ENCODE measurements at places on chromosomes 11 and 22.

DNA sequence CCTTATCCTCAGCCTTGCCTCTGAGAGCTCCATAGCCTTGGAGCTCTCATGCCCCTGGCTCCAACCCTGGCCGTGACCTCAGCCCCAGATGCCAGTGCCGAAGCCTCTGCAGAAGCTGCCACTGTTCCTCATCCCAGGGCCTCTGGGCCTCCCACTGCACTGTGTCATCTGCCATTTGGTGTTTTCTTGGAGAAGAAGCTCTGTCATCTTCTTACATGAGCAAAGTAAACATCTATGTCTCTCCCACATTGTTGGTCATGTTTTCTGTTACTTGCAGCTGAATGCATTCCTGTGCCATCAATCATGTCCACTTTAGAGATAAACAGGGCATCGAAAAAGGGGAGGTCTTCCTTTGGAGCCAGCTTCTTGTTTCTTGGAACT lies 45.0 kb upstream of the FTH1 start:
- peak; percentile 24 for DNase-seq

GRCh38 chr11:21110415-21110814 lies 441.0 kb downstream of the NELL1 start:
- DNase-seq: no peak

- no peak for DNase-seq
These were observed 47.7 kb downstream of the DKK3 start for GRCh38 chr11:11960687-11961086.

DNA sequence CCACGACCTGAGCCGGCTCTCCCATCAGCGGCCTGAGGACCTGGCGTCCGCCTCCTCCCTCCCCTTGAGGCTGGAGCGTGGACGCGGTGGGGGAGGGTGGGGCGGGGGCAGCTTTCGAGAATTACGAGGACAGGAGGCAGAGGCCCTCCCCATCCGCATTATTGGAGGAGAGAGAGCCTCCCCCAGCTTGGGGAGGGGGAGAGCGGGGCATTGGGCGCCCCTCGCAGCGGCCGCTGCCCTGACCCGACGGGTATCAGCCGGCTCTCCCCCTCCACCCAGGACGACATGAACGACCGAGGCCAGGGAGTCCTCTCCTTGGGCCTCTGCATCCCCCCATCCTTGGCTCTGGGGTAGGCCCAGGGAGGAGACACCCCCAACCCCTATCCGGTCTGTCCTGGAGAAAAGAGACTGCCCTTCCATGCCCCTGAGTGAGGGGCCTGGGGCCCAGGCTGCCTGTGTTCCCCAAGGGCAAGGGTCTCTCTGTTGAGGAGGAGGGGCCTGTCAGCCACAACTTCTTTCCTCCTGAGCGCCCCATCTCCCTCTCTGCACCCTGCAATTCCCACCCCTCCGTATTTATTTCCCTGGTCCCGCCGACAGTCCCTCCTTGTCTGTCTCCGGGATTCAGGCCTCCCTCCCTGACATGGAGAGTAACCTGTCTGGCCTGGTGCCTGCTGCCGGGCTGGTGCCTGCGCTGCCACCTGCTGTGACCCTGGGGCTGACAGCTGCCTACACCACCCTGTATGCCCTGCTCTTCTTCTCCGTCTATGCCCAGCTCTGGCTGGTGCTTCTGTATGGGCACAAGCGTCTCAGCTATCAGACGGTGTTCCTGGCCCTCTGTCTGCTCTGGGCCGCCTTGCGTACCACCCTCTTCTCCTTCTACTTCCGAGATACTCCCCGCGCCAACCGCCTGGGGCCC lies 495 bp downstream of the GPR137 start:
- no peak for DNase-seq

- no peak for DNase-seq
These were observed 1.7 kb upstream of the TSSC4 start for GRCh38 chr11:2398664-2399355.

DNA sequence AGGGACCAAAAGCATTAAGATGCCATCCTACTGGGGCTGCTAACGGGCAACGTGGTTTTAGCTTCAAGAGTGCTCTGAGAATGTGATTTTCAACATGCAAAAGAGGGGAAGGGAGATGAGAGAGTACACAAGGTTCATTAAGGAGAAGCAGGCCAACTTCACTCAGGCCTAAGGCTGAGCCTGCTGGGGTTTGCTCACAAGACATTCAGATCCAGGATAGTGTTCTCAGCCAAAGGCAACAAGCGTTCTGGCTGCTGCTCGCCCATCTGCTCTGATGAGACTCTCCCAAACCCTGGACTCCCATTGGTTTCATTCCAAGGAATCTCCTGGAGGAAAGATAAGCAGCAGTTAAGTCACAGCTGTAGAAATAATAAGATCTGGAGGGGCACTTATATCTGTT lies 23.6 kb upstream of the UPB1 start:
- DNase-seq: no peak

DNA sequence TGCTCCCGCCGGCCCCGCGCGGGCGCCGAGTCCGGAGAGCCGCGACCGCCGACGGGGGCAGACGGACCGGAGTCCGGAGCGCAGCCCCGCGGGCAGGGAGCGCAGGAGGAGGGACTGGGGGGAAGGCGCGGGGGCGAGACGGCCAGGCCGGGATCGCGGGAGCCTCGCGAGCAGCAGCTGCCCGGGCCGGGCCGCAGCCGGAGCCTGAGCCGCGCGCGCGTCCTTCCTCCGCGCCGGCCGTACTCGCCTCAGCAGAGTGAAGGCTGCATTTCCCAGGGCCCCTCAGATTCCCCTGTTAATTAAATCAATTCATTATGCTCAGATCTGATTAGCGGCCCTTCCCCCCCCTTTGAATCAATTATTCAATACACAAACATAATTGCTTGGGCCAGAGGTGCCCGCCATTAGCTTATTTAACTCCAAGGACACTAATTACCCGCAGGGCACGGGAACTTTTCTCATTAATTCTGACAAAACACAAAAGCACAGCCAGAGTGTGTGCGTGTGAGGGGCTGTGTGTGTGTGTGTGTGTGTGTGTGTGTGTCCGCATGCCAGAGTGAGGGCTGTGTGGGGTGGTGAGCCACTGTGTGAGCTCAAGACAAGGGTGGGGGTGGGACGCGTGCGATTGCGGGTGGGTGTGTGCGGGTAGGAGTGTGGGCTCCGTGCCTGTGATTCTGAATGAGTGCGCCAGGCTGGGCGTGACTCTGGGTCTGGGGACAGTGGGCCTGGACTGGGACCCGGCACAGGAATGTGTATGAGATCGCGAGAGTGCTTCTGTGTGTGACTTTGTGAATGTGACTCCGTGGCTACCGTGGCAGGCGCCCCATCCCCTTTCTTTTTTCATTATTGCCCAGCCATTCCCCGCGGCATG lies 5.1 kb upstream of the LMO1 start:
- DNase-seq: no peak

- DNase-seq: no peak
These were observed 15.0 kb downstream of the TUB start for GRCh38 chr11:8095806-8096522.

- no peak for DNase-seq
These were observed 524.0 kb upstream of the LRRC4C start for GRCh38 chr11:41983475-41983874.

DNA sequence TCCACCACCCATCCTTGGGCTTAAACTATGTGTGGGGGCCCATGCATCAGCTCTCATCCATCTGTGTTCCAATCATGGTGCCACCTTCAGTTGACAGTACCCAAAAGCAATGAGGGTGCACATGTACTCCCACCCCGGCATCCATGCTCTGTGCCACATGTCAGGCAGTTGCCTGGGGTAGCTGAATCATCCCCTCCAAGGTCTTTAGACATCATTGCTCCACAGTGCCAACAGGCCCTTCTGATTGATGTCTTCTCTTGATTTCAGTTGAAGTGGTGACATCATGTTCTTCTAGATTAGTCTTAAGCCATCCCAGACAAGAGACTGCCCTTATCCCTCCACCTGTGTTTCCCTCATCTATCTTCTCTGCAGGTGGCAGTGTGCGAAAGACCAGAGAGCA lies 42.5 kb downstream of the TMPRSS5 start:
- DNase-seq: no peak

GRCh38 chr11:132770829-132771530 lies 761.3 kb downstream of the OPCML start:
- no peak for DNase-seq

DNA sequence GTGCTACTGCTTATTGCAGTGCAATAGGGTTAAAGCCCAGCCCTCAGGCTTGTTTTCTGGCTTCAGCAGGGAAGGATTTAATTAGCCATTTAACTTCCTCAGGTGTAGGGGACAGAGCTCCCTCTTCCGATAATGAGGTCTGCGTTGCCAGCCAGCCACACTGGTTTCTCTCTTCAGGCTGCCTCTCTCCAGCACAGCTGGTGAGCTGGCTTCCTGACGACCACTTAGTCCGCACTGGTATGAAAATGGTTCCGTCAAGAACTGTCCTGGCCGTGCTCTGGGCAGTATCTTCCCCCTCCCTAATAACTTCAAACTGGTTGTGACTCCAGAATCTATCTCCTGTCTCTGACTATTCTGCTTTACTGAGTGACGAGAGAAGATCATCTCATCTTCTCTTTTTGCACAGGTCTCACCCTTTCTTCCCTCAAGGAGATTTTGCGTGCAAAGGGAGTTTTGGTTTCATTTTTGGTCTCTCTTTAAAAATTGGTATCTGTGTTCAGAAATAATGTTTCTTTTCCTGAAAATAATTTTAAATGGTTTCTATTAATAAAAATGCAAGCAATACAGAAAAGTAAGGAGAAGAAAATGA lies 49.2 kb downstream of the CNTN5 start:
- no peak for DNase-seq

DNA sequence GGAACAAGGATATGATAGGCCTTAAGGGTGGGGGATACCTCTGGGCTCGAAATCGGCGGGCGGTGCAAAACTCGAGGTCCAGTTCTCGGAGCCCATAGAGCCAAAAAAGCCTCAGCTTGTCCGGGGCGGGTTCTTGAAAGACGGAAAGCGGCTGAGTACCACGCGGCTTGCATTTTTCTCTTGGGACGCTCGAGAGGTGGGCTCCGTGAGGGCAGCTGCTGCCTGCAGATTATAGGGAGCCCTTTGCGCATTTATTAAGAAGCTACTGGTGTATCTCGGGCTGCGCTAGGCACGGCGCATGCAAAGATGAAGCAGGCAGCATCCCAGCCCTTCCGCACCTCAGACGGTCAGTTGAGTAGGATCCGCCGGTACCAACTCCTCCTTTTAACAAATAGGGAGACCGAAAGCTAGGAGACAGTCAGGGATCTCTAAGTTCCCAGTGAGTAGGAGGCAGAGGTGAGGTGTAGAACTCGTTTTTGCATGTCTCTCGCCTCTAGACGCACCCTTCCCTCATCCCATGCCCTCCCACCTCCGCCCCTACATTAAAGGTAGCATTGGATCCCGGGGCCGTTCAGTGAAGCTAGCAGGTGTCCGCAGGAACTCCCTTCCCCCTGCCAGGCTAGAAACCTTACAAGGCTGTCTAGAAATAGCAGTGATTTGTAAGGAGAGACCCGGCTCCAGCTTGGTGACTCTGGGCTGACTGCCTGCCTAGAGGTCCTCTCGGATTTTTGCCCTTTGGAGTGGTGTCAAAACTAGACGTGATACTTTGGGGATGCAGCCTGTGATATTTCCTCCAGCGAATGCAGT lies 768 bp downstream of the LDHA start:
- DNase-seq: no peak

DNA sequence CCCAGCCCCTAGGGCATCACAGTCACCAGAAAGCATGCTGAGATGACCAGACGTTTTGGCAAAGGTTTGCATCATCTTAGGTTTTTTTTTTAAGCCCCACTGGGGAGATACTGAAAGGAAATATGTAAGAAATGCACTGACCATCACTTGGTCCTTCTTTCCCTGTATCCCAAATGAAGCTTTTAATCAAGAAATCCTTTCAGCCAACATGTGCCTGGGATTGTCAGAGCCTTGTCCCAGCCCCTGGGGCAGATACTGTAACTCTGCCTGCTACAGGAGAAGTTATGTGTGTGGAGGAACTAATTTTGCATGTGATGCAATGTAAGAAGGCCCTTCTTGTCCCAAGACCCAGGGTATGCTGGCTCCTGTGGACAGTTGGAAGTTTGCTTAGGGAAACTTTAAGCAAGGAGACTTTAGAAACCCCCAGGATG lies 65.6 kb downstream of the PPFIBP2 start:
- peak; percentile 54 for DNase-seq

- no peak for DNase-seq
These were observed 8.1 kb downstream of the RELA start for GRCh38 chr11:65654375-65655349.

DNA sequence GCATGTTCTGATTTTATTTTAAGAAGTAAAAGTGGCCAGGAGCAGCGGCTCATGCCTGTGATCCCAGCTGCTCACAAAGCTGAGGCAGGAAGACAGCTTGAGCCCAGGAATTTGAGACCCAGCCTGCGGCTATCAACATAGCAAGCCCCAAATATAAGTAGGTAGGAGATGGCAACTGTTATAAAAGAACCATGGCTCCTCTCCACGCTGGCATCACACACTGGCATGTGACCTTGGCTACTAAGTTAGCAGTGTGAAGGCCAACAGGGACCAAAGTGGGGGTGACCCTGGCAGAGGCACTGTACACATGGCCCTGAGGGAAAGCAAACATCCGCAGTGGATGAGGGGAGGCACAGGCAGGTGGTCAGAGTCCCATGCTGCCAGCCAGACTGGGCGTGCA lies 33.0 kb downstream of the TPST2 start:
- no peak for DNase-seq

DNA sequence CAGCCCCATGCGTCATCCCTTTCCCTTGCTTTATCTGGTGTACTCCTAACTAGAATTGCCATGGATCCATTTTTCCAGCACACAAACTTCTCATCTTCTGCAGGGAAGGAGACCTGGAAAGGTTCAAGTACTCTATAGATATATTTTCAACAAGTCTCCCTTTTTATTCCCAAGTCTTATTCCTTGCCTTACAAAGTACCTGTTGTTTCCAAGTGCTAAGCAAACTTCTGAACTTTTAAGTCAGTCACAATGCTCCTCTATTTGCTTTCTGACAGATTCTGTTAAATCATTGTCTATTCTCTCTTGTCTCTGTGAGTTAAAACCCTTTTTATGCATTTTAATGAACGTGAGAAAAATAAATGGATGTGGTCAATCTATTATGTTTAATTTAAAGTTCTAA lies 20.4 kb downstream of the CCDC73 start:
- no peak for DNase-seq

DNA sequence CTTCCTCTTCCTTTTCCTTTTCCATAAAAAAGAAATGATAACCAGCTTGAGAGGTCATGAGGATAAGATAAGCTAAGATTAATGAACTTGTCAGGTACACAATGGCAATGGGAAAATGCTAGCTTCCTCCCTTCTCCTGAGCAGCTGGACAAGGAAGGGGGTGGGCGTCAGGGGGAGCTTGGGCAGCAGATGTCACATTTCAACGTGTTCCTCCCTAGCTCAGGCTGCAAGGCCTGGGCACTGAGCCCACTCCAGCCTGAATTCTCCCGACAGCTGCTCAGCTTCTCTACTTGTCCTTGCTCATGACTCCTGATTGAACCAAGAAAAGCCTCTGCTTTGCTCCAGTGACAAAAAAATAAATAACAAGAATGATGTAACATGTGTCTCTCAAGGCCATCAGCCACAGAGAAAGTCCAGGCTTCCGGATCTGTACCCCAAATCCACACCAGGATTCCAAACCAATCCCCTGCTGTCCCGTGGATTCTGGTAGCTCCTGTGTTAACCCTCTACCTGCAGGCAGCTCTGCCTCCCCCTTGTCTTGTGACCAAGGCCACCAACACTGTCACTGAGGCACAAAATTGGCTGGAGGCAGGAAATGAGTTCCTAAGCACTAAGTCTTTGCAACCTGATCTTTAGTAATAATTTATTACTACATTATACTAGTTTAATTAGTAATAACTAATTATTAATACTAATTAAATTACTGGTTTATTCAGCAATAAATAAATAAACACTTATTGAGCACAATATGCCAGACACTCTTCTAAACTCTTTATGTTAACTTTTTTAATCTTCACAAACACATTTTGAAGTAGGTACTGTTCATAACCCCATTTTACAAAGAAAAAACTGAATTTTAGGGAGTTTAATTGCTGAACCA lies 146.5 kb downstream of the CCDC34 start:
- peak; percentile 25 for DNase-seq

All from AG08395 (cell line).